Stimulated activated CD4-positive, alpha-beta T cell treated with anti-CD3 and anti-CD28 coated beads, Interleukin-15, amount 100 ng/mL, for 1 hour (primary cell): ENCODE measurements at places on chromosomes 7 and 10.

- no peak for DNase-seq
Observed at GRCh38 chr10:52918714-52919305, 146.2 kb upstream of the MBL2 start.

- no peak for DNase-seq
Observed at GRCh38 chr10:48214716-48215485, 59.6 kb downstream of the FRMPD2 start.

DNA sequence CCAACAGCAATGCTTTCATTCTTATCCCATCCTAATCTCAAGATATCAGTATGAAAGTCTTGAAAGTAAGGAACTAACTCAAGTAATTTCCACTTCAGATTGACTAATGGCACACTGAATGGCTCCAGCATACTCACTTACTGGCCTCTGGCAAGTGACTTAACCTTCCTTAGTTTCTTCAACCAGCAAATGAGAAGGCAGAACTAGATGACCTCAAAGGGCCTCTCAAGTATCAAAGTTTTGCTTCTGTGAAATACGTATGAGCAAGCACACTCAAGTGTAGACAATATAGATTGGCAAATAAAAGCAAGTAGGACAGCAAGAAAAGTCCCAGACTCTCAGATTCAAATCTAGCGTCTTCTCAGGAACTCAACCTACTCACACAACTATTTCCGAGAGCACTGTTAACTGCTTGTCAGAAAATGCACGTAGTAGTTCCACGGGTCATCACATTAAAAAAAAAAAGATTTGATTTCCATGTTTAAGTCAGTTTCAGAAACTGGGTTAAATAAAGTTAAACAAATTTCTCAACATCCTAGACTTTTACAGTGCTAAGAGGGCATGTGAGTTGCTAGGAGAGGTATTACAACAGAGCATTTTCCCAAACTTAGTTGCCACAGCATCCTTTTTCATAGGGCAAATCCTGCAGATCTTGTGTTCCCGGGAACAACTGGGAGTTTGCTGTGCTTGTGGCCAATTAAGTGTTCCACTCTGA lies 276.9 kb upstream of the KLF14 start:
- no peak for DNase-seq

DNA sequence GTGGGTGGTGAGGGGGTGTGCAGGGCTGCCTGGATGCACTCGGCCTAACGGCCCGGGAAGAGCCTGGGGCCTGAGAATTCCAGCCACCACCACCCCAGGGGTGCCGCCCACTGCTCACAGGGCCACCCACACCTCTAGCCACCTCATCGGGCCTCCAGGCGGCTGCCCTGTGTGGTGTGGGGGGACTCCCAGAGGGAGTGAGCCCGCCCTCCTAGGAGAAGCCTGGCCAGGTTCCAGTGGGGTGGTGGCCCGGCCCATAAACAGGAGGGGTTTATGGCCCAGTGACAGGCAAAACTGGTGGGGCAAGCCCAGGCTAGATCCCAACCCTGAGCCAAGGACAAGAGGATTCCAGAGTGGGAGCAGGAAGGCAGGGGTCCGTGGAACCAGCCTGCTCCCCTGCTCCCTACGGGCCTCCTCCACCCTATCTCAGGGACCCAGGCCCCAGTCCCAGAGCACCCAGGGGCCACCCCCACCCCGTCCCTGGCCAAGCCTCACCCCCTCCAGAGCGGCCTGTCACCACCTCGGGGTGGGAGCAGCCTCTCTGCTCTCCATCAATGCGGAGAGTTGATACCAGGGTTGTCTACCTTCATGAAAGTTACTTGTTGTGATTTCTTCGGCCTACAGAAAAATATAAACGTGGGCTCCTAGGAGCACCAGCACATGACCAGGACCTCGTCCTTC lies 20.2 kb upstream of the PDGFA start:
- no peak for DNase-seq

GRCh38 chr7:115087437-115087836 lies 165.5 kb downstream of the MDFIC start:
- no peak for DNase-seq

DNA sequence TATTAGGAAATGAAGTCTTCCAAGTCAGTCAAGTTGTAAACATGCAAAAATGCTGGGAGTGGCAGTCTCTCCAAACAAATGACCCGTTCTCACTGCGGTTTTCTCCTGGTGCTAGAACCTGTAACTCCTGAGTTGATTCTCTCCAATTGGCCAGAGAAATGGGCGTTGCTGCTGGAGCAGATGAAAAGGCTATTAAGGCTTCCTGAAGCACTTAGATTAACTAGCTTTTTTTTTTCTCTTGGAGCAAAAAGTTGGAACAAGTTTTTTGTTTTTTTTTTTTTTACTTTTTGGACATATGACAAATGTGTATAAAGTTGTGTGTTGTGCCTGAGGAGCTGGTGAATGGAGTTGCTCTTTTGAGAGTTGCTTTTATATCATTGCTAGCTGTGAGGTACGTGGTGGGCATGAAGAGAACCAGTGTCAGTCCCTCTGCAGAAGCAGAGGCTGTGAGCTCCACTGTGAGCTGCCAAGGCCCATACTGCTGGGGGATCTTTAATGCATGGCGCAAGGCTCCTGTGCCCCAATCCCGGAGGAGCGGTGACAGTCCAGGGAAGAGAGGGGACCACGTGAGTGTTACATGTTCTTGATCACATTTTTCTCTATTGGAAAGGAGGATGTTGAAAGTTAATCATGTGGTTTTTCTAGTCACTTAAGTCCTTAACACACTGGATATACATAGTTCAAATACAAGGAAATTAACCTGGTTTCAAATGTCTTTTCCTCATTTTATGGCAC lies 393.6 kb upstream of the GALNT17 start:
- no peak for DNase-seq

DNA sequence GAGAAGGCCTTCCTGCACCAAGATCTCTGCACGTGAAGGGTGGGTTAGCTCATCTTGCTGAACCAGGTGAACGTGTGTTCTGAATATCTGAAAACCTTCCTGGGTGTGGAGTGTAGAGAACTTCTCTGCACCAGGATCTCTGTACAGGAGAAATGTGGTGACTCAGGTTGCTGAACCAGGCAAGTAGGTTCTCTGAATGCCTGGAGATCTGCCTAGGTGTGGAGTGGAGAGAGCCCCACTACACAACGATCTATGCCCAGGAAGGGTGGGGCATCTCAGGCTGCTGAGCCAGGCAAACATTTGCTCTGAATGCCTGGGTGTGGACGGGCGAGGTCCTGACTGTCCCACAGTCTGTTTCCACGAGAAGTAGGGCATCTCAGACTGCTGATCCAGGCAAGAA lies 1002.3 kb upstream of the KCND2 start:
- DNase-seq = no peak

GRCh38 chr10:92969151-92969550 lies 91.4 kb upstream of the CYP26C1 start:
- DNase-seq = no peak

GRCh38 chr7:158991824-158992621 lies 135.7 kb downstream of the DYNC2I1 start:
- no peak for DNase-seq

- no peak for DNase-seq
Observed at GRCh38 chr7:33836797-33837355, 68.5 kb upstream of the BMPER start.

DNA sequence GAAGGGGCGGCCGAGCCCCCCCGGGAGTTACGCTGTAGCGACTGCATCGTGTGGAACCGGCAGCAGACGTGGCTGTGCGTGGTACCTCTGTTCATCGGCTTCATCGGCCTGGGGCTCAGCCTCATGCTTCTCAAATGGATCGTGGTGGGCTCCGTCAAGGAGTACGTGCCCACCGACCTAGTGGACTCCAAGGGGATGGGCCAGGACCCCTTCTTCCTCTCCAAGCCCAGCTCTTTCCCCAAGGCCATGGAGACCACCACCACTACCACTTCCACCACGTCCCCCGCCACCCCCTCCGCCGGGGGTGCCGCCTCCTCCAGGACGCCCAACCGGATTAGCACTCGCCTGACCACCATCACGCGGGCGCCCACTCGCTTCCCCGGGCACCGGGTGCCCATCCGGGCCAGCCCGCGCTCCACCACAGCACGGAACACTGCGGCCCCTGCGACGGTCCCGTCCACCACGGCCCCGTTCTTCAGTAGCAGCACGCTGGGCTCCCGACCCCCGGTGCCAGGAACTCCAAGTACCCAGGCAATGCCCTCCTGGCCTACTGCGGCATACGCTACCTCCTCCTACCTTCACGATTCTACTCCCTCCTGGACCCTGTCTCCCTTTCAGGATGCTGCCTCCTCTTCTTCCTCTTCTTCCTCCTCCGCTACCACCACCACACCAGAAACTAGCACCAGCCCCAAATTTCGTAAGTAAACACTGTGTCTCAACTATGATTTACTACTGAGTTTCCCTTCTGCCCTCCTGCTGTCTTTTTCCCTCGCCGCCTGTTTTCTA lies 666 bp downstream of the NRG3 start:
- DNase-seq = no peak

- no peak for DNase-seq
Observed at GRCh38 chr7:83617858-83618257, 31.1 kb downstream of the SEMA3E start.

GRCh38 chr7:64314566-64314965 lies 805 bp downstream of the ZNF736 start:
- DNase-seq = no peak

DNA sequence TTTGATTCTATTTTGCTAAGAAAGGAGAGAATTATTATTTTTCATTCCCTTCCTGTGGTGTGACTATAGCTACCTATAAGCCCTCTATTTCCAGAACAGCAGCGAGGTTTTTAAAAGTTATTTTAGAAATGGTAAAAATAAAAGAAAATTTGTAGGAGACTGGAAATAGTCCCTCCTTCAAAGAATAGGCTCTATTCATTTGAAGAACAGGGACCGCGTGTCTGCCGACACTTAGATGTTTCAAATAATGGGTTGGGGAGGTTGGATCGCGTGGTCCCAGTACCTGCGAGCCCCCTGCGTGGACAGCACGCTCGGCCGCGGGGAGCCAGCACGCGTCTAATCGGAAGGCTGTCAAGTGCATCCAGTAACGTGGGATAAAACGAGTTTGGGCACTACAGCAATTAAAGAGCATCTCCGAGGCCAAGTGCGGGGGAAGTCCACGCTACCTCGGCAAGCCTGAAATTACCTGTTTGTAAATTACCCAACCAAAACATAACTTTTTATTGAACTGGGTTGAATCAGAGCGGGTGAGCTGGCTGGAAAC lies 1.0 kb downstream of the CACNA2D1 start:
- DNase-seq = no peak

DNA sequence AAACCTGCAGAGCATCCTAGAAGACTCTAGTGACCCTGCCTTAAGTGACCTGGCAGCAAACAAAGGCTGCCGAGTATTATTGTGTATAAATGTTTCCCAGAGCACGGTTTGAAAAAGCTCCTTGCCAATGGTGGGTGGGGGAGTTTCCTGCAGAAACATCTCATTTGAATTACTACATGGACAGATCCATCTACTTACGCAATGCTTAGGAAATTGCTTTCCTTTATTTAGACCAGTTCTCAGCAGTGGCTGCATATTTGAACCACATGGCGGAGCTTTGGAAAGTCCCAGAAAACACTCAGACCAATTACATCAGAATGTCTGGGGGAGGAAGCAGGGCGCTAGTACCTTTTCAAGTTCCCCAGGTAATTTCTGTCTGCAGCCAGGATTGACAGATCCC lies 560.9 kb downstream of the SDK1 start:
- DNase-seq = no peak

GRCh38 chr7:107499731-107500130 lies 29.9 kb downstream of the GPR22 start:
- DNase-seq = no peak

- DNase-seq = no peak
Observed at GRCh38 chr10:9382533-9382866, 1328.0 kb downstream of the GATA3 start.

GRCh38 chr10:111126077-111126476 lies 49.2 kb downstream of the ADRA2A start:
- DNase-seq = no peak

GRCh38 chr10:103921750-103922195 lies 3.8 kb upstream of the STN1 start:
- DNase-seq = no peak

DNA sequence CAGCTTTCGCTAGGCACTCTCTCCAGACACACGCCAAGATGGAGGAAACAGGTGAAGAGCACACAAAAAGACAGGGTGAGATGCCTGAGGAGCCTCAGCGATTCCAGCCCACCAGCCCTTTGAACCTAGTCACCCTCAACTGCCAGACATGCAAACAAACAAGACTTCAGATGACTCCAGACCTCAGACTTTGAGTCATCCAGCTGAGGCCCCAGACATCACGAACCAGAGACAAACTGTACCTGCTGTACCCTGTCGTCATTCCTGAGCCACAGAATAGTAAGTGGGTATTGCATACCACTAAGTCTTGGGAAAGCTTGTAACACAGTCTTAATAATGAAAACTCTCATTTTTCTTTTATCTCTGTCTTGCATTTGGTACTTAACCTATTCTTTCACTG lies 126.6 kb upstream of the LSM8 start:
- DNase-seq = no peak

GRCh38 chr10:88038268-88038667 lies 174.8 kb downstream of the PTEN start:
- DNase-seq = no peak

- DNase-seq = no peak
Observed at GRCh38 chr7:90276033-90276728, 31.2 kb downstream of the CFAP69 start.

- no peak for DNase-seq
Observed at GRCh38 chr7:98753989-98754479, 115.8 kb downstream of the TMEM130 start.

GRCh38 chr10:49550563-49550962 lies 11.6 kb upstream of the ERCC6 start:
- DNase-seq = no peak

DNA sequence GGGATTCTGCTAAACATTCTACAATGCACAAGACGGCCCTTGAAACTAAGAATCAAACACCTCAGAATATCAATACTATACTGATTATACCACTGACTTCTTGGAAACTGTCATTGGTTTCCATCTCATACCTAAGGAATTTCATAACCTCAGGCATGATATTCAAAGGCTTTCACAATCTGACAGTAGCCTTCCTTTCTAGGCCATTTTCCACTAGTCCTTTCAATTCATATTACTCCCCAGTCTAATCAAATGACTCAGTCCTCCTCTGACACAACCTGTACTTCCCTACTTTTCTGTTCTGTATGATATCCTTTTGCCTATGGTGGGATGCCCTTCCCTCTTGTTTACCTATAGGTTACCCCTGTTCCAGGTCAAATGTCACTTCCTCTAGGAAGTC lies 48.3 kb downstream of the CSTF2T start:
- no peak for DNase-seq

DNA sequence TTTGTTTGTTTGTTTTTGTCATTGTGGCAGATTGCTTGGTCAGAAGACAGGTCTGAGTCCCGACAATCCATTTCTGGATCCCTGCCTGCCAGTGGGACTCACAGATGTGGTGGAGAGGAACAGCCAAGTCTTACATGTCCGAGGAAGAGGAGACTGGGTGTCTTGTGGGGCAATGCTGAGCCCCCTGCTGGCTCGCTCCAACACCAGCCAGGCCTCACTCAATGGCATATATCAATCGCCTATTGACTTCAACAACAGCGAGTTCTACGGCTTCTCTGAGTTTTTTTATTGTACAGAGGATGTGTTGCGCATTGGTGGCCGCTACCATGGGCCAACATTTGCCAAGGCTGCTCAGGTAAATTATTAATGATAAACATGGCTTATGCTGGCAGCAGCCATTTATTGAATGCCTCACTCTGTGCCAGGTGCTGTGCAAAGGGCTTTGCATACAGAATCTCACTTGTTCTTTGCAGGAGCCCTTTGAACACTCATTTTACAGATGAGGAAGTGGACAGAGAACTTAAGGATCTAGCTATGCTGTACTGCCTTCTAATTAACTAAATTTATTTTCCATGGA lies 33.3 kb downstream of the COX15 start:
- no peak for DNase-seq

GRCh38 chr10:132549371-132549770 lies 11.8 kb downstream of the INPP5A start:
- no peak for DNase-seq
